ENCODE measurements at places on chromosomes 4 and X.

DNA sequence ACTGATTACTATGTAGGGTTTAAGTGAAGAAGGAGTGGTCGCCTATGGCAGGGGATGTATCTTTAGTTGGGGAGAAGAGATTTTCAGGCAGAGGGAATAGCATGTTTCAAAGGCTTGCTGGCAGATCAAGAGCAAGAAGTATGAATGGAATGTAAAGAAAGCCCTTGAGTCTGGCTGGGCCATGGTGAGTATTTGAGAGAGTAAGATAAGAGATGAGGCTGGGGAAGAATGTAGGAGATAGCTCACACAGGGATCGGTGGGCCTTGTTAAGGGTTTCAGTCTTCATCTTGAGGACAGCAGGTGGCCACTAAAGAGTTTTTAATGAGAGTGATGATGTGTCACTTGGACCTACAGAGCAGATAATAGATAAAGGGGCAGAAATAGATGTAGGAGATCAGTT is 319.1 kb upstream of the RPS6KA3 start:
- no peak for DNase-seq

- DNase-seq: no peak
Measured at GRCh38 chr4:121791481-121791880, 9.6 kb upstream of the EXOSC9 start.

GRCh38 chr4:20496068-20496467 is 204.2 kb upstream of the PACRGL start:
- no peak for DNase-seq

DNA sequence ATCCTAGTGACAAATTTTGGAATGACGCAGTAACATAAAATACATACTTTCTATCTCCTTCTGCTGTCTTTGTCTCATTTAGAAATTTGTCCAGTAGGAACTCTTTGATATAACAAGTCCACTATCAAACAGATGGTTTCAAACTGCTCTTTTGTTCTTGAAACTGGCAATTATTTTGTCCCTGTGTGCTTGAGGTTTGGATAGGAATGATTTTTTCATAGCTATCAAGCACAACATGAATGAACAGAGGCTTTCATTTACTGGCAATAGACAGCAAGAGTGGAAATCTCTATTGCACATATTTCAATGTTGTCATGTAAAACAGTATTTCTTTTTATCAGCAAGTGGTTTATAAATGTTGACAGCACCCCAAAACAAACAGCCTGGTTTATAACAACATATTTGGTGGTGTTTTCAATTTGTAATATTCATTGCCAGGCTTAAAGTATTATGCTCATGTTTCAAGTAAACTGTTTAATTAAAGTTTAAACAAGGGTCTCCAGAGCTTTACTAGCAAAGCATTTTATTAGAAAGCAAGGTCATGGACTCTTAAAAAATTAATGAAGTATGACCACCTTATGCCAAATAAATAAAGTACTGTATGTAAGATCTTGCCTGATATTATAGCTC is 60.0 kb downstream of the TIGD2 start:
- peak; percentile 6 for DNase-seq

GRCh38 chr4:41537292-41537890 is 566 bp upstream of the LIMCH1 start:
- DNase-seq: no peak

DNA sequence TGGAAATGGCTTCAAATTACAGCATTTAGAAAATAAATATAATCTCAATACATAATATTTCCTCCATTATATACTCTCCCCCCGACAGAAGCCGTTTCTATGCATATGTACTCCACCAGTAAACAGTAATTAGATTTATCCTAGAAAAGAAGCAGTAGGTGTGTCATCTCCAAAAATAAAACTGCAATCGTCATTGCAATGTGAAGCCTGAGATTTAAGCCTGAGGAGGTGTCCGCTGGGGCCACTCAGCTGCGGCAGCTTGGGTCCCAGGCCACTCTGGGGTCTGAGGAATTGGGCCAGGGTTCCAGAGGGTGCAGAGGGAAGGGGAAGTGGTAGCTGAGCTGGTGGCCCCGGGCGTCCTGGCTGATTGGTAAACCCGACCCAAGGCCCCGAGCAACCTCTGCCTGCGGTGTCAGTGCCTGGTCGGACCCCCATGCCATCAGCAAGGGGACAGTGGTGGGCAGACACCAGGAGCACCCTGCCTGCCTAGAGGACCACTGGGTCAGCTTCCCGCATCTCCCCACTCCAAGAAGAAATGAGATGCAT is 7.8 kb upstream of the MXD4 start:
- DNase-seq: no peak

DNA sequence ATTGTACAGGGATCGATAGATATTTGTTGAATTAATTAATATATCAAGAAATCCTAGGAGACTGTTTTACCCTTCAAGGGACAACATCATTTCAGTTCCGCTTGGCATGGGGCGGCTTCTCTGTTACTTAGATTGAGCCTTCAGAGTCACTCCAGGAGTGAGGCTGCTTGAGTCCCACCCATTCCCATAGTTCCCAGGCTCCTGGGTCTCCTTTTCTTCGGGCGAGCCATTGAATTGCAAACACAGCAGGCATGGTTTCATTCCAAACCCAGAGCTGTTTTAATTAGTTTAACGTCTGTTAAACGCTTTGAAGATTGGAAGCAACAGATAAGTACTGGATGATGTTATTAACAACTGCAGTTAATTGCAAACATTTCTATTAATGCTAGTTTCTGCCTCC is 571 bp upstream of the EDA start:
- no peak for DNase-seq

GRCh38 chrX:134324359-134324758 is 87.4 kb downstream of the CCDC160 start:
- no peak for DNase-seq

DNA sequence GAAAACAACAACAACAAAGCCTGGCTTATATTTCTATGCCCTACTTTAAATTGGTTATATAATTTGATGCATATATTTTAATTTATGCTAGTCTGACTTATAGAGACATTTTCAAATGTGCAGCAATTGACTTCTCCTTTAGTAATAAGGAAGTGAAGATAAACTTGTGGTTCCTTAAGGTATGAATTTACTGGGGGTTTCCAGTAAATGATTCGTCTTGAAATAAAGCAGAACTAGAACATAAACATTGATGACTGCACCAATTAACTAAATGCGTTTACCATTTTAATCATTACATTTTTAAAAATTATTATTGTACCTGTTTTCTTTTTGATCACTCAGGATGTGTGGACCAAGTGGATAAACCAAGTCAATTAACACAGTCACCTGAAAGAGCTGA is 99.6 kb upstream of the CCSER1 start:
- no peak for DNase-seq

GRCh38 chr4:79977131-79977840 is 95.7 kb downstream of the ANTXR2 start:
- no peak for DNase-seq

GRCh38 chr4:173056710-173057109 is 111.9 kb upstream of the GALNT7 start:
- peak; percentile 88 for DNase-seq

DNA sequence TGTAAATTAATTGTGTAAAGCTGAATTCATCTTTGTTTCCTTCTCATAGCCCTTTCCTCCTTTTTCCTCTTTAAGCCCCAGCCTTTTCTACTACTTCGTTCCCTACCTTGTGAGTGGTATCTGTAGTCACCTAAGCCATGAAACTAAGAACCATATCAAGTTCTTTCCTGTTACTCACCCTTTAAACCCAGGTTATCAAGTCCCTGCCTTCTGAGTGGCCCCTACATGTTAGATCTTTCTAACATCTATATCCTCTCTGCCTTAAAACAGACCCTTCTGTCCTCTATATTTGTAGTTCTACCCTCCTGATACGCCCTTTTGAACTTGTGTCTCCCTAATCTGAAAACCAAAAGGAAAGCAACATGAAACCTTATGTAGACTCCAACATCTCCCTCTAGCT is 7.2 kb downstream of the AP1AR start:
- DNase-seq: no peak

GRCh38 chr4:142129931-142130330 is 493.5 kb downstream of the IL15 start:
- no peak for DNase-seq

DNA sequence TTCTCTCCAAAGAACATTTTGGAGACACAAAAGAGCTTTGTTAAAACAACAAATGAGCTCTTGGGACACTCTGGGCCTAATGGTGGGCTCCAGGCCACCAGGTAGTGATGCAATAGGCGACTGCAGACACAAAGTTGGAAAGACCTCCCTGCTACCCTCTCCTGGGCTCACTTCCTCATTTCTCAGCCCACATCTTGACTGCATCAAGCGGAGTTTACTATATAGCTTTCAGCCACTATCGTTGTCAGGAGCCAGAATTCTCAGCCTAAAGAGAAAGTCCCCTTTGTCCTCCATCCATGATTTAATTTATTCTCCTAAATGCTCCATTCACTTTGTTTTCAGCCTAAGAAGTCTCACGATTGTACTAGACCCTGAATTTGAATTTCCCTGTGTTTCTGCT is 114.9 kb downstream of the EFHC2 start:
- DNase-seq: no peak

DNA sequence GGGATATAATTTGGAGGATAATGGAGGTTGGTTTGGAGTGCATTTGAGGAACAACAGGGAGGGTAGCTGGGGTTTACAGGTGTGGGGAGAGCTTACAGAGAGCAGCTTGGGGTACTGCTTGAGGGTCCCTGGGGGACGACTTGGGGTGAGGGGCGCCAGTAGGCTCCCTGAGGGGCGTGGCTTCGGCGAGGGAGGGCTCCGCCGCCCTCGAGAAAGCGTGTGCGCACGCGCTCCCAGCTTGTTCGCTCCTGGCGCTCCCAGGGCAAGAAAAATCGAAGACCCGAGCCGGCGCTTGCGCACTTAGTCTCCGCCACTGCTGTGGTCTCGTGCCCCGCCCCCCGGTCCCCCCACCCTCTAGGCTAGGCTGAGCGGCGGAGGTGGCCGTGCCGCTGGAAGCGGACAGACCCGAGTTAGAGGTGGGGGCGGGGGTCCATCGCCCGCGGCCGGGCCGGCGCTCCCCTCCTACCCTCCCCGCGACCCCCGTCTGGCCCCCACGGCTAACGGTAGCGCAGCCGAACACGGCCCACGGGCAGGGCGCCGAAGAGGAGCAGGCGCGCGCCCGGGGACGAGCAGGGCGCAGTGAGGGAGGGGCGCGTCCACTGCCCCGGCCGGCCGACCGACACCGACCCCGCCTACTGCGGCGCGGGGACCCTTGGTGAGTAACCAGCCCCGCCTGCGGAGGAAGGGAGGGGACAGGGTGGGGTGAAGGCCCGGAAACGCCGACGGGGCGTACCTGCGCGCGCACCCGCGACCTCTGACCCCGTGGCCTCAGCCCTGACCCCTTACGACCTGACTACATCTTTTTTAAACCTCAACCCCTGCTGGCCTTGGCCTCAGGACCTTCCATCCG is 5.4 kb upstream of the CCDC120 start:
- DNase-seq: peak; percentile 77

- DNase-seq: no peak
Measured at GRCh38 chr4:152885185-152885584, 50.9 kb upstream of the FHDC1 start.

GRCh38 chr4:161696944-161697343 is 466.9 kb downstream of the FSTL5 start:
- no peak for DNase-seq

DNA sequence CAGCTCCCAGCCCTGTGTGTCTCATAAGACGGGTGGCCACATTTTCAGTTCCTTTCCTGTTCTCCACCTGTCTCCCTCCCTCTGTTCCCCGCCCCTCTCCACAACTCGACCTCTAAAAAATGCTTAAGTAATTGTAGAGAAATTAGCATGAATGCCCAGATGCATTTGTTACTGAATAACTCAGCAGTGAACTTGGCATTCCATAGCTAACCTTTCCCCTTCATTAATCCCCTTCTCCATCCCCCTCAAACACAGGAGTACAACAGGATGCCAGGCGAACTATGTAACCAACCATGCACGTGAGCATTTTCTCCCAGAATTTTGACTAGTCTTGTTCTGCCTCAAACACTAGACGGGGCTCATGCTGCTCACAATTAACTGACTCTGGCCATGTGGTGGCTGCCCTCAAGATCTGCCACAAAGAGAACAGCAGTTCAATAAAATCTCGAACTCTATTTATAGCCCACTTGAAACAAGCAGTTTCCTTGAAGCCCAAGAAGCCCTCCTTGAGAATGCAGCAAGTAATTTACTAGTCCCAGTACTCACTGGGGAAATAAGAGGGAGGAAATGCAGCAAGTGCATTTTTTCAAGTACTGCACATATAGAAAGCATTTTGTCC is 351.2 kb downstream of the ARHGAP24 start:
- DNase-seq: peak; percentile 20

DNA sequence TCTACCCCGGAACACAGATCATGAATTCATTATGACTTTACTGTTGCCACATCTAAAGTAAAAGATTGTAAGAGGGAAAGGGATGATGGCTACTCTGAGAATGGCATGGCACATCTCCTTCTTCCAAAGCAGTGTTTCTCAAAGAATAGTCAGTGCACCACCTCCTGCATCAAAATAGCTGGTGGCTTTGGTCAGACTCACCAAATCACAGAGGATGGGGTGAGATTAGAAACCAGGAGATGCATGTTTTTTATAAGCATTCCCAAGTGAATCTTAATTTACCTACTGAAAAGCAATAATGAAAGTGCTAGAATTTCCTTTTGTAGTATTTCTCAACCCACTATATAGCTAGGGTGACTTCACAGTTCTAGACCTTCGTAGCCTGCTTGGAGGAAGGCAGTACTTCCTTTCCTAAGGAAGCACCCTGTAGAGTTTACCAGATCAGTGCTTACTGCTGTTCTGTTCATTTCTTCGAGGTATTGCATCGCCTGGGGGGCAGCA is 340.8 kb upstream of the KLF3 start:
- no peak for DNase-seq

DNA sequence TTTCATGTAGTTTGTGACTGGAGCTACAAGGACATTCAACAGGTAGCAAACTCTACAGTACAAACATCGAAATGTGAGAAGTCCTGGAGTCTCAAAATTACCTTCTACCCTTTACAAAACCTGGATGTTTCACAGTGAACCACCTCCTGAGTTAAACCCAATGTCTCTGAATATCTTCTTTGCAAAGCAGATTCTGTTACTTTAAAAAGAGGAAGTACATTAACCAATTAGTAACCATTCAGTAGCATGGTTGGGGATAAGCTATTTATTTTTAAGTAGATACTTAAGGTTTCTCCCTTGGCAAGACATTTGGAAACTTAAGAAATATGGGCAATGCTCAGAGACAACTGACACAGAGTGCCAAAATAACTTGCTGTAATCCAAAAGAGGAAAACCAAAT is 371.9 kb upstream of the NWD2 start:
- DNase-seq: no peak

DNA sequence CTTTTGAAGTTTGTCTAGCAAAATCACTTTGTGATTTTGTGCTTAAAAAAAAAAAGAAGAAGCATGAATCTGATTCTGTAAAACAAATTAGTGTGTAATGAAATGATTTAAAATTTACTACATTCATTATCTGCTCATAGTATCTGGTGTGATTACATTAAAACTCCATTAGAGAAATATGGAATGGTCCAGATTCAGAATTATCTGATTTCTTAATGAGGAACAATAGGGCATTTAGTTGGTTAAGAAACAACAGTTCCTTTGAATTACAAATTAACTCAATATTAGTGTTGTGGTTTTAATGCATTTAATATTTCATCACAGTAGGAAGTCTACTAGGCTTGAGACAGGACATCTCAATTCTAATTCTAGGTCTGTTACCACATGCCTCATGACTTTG is 57.9 kb upstream of the PDHA1 start:
- DNase-seq: no peak

GRCh38 chr4:77142646-77143028 is 14.4 kb upstream of the CCNG2 start:
- DNase-seq: no peak

- DNase-seq: no peak
Measured at GRCh38 chr4:181488926-181489325, 754.3 kb upstream of the TENM3 start.

GRCh38 chrX:18031726-18032375 is 170.8 kb upstream of the RAI2 start:
- no peak for DNase-seq
